Pancreas (tissue), 10 donors: ENCODE measurements at places on chromosomes 3 and 15.
A peak's percentile ranks its signal among the peaks of the same experiment; 100 is the strongest.

- DNase-seq = peak; percentile 53
Observed at GRCh38 chr15:74175271-74176191, 2.0 kb downstream of the ISLR start.

- no peak for DNase-seq
Observed at GRCh38 chr3:195147649-195148080, 123.3 kb downstream of the XXYLT1 start.

DNA sequence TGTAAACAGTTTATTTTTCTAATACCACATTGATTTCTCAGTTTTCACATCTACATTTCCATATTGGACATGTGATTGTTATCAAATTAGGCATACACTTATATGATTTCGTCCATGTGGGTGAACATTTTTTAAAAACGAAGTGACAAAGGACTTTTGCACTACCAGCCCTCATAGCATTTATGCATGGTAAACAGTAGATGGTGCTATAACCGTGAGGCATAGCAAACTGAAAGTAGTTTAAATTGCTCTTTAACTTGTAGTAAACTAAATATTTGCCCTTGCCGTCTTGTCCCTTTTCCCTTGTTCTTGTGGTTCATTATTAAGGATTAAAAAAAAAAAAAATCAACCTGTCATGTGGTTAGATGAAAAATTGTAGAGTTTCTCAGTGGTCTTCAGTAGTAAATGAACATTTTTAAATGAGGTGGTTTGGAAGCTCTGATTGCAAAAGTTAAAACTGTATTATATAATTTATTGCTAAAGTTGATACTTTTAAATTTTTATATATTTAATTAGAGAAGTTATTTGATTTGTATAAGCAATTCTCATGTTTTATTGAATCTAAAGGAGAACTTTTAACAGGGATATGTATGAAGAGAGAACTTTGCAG lies 24.0 kb downstream of the STX19 start:
- no peak for DNase-seq

DNA sequence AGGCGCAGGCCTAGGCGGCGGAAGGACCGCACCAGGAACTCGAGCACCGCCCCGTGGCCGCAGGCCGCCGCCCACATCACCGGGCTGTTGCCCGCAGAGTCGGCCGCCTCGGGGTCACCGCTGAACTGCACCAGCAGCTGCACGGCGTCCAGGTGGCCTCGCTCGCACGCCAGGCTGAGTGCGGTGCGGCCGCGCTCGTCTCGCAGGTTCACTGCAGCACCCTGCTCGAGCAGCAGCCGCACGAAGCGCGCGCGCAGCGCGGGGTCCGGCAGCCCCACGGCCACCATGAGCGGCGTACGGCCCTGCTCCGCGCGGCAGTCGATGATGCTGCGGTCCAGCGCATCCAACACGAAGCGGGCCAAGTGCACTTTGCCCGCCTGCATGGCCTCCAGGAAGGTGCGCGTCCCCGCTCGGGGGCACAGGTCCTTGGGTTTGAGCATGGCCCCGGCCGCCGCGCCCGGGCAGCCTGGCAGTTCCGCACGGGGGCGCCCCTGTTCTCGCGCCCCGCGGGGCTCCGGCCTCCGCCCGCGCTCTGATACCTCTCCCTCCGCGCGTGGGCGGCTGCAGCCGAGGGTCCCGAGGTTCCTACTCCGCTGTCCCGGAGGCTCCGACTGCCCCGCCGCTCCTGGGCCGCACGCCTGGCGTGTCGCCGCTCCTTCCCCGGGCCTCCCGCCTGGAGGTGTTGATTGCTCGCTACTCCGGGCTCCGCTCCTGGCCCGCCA lies 556 bp downstream of the ANKRD63 start:
- peak; percentile 87 for DNase-seq

DNA sequence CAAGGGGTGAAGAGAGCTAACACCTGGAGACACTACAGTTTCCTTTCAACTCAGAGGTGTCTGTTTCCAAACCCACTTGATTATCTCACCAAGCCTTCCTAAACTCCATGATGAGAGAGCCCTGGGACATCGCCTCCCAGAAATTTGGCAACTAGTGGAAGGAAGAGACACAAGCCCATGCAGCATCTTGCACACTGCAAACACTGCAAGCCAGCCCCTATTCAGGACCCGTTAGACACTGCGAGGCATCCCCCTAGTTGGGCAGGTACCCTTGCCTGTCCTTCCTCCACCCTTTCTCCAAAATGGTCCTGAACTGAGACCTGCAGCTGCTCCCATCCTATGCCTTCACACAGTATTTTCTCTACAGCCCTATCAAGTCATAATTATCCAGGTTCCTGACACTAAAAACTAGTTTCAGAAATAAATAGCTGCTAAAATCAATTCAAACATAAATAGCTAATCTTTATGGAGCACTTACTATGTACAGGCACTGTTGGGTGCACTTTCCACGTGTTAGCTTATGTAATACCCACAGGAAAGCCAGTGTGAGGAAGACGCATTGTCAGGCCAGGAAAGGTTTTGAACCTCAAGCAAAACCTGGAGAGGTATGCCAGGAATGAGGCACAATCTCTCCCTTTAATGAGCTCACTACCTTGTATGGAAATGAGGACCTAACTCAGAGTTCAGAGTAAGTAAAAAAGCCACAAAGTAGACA lies 2.8 kb downstream of the MAGI1 start:
- DNase-seq = no peak

DNA sequence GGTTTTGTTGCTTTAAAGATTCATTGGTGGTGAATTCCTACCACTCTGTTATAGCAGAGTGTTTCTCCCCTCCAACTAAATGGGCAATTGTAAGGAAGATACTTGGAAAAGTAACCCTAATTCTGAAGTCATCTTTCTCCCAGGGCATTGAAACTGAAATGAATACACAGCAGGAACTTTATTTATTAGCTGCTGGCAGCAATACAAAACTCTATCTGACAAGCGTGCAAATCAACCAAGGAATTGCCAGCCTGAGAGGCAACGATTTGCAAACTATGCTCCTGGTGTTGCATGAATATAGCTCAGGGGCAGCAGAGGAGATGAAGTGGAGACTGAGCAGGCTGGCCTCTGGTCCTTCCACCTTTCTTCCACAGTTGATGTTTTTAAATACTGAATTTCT lies 48.9 kb downstream of the CD200R1 start:
- DNase-seq = no peak

DNA sequence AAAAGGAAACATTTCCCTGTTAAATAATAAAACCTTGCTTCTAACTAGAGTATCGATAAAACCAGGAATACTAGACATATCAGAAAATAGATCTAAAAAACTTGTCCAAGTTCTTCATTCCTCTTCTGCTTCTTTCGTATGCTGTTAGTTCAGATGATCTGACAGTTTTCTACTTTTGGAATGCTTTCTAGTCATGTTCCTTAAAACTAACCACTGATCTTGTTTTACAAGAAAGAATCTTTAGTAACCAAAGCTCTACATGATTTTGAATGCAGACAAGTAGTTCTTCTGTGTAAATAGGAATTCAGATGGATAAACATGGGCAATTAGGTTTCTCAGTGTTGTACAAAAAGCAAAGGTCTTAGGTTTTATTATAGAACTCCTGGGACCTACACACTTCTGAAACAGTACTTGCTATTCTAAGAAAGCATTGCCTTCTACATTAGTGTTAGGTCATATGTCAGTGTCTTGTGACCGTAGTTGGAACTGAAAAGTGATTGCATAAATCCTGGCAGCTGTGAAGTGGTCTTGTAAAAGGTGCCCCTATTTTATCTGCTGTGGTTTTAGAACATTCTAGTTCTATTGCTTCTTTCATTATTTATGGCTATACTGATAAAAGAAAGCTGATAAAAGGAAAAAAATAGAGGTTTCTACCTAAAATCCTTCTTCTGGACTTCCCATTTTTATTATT lies 40.7 kb downstream of the SNRK start:
- no peak for DNase-seq
